ENCODE measurements at places on chromosomes 4 and X.

- DNase-seq = no peak
These were observed 173.4 kb upstream of the KIT start for GRCh38 chr4:54484383-54484782.

GRCh38 chr4:174713821-174714220, 115.2 kb downstream of the GLRA3 start:
- no peak for DNase-seq

GRCh38 chr4:112978691-112979472, 70.6 kb upstream of the ANK2 start:
- DNase-seq = no peak

DNA sequence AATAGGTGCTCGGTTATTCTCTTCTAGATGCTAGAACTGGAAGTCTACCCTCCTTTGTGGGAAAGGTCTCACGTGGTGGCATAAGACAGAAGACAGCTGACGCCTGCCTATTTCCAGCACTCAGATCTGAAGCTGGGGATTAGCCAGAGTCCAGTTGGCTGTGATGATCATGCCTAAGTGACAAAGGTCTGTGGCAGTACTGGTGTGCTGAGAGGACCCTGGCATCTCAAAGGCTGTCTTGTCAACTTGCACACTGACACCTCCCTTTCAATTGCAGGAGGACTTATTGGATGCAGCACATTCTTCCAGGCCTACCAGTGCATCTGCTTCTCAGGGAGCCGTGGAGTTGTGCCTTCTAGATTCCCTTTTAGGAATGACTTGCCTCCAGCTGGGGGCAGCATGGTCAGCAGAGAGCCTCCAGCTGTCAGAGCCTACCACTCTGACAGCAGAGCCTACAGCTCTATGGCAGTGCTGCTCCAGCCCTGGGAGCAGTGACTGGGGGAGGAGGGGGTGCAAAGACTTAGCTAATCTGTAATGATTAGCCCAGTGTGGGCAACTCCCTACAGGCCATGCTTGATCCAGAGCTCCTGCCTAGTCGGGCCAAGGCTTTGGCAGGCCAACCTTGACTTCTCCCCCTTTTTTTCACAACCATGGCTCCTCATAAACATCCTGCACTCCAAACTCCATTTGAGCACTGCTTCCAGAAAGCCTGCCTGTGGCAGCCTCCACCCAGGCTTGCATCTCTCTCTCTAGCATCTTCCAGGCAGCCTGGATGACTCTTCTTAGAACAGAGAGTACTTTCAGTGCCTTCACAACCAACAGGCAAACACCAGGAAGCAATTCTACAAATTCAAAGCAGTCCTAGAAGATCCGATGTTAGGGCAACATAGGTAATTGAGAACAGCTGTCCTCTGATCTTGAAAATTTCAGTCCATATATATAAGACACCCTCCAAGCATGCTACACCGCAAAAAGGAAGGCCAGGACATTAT, 13.8 kb upstream of the FGFBP2 start:
- no peak for DNase-seq

DNA sequence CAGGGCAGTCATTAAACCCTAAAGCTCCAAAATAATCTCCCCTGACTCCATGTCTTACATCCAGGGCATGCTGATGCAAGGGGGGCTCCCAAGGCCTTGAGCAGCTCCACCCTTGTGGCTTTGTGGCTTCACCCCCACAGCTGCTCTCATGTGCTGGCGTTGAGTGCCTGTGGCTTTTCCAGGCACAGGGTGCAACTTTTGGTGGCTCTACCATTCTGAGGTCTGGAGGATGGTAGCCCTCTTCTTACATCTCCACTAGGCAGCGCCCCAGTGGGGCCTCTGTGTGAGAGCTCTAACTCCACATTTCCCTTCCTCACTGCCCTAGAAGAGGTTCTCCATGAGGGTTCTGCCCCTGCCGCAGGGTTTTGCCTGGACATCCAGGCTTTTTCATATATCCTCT, 35.1 kb downstream of the CFAP299 start:
- no peak for DNase-seq

- DNase-seq = no peak
These were observed 973.7 kb upstream of the AGA start for GRCh38 chr4:178415925-178416324.

GRCh38 chr4:146742416-146742815, 103.7 kb downstream of the POU4F2 start:
- no peak for DNase-seq

GRCh38 chr4:158176776-158177175, 4.0 kb upstream of the GASK1B start:
- DNase-seq = no peak

DNA sequence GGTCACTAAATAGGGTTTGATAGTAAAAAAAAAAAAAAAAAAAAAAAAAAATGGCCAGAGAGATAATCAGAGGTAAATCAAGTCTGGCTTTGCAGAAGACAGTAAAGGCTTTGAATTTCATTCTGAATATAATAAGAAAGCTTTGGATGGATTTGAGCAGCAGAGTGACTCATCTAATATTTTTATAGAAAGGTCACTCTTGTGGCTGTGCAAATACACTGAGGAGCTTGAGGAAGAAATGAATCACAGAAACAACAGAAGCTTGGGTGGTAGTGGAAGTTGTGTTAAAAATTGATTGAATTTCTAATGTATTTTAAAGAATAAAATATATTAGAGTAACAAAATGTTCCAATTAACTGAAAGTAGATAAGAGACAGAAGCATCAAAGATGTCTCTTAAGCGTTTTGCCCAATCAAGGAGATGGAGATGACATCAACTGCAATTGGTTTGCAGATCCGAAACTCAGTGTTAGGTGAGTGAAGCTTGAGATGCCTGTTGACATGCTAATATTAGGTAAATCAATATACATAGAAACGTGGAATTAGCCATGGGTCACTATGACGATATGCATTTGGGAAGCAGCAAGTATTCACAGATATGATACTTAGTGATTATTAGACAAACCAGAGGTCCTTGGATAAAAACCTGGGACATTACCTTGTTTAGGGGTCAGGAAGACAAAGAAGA, 280.5 kb downstream of the GPM6A start:
- DNase-seq = no peak

DNA sequence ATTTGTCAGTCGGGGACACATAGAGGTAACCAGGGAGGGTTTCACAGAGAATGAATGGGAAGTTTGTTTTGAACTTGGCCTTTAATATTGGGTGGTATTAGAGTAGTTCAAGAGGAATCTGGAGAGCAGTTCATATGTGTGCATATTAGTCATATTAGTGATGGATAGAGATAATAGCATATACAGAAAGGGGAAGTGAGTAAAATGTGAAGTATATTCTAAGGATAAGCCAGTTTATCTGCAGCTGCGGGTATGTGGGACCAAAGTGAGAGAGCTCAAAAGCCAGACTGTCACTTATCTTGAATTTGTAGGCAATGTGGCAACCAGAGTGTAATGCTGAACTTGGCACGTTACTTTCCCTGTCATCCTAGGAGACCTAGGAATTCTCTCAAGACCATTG, 169.9 kb downstream of the AFF2 start:
- DNase-seq = no peak

GRCh38 chrX:1480082-1480785, 27.5 kb upstream of the ASMTL start:
- no peak for DNase-seq

DNA sequence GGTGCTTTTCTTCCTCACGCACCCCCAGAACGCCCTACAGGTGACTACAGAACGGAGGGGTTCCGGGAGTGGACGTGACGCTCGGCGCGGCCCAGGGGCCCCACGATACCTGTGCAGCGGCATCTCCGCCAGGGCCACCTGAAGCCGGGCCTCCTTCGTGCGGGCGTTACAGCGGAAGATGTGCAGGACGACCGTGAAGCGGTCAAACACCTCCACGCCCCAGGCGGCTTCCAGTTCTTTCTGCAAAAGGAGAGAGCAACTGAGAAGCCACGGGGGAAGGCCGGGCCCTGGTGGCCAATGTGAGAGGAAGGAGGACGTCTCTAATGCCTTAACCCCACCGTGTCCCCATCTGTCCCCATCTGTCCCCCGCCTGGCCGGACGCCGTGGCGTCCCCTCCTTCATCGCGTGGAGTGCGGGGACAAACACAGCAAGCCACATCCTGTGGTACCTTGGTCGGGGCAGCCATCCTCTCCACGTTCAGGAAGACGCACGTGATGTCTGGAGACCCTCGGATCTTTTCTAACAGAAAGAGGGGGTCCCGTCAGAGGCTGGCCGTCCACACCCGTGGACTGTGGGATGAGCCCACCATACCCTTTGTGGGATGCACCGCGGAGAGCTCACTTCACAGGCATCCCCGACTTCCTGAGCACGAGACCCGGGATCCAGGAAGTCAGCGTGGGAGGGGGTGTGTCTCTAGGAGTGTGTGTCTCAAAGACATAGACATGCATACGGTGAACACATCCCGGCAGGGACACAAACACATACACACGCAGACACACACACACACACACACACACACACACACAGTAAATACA, 3.6 kb downstream of the GTPBP6 start:
- DNase-seq = no peak

GRCh38 chrX:118448273-118448783, 47.3 kb upstream of the DOCK11 start:
- no peak for DNase-seq

GRCh38 chr4:24971192-24971591, 58.4 kb upstream of the CCDC149 start:
- DNase-seq = no peak

DNA sequence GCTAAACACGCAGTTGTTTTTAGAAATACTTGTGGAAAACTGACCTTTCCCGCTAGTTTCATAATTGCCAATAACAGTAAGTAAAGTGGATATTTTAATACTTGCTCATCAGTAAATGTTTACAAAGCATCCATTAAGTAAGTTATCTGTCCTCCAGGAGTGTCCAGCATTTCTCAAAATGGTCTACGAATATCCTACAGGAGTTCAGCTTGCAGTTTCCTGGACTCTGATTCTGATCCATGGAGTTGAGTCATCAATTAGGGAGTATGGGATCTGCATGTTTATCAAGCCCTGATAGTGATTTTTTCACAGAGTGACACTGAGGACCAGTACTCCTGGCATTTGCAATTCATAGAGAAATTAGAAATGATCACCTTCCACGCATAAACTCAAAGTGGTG, 325.2 kb upstream of the AADAT start:
- DNase-seq = no peak

DNA sequence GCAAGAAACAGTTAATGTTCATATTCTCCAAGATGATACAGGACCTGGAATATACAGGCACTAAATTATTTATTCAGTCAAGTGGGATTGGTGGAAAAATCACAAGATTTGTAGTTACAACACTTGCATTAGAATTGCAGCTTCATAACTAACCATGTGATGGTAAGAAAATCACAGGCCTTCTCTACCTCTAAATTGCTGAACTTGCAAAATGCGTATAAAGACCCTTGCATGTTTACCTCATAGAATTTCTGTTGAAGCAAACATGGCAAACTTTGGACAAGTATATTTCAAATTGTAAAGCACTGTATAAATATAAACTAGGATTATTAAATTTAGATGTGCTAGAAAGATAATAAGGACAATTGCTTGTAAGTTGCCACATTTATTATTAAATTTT, 215.1 kb downstream of the TMA16 start:
- no peak for DNase-seq

GRCh38 chr4:74157154-74157553, 764 bp upstream of the MTHFD2L start:
- DNase-seq = no peak

DNA sequence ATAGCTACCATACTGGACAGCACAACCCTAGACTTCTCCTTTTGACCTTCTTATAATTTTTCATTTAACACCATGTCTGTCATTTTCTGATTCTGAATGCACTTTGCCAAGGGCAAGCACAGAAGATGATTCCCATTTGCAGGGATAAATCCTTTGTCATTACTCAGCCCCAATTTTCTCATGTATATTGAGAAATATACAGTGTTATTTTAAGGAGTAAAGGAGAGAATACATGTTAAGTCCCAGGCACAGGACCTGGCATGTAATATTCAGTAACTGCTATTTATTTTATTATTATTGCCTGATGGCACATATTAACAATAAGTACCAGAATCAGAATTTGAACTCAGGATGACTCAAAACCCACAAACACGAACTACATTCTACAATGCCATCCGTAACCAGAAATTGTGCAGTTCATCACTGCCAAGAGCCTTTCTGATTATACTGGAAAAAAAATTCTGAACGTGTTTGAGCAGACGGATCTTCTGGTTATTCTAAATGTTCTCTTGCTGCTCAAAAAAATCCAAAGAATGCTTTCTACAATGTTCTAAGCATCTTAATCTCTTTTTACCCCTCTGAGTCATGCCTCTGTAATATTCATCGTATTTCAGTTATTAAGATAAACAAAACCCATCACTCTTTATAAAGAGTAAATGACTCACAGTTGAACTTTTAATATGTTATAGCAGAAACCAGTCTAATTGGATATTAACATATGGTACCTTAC, 170.0 kb downstream of the MID1 start:
- DNase-seq = no peak

DNA sequence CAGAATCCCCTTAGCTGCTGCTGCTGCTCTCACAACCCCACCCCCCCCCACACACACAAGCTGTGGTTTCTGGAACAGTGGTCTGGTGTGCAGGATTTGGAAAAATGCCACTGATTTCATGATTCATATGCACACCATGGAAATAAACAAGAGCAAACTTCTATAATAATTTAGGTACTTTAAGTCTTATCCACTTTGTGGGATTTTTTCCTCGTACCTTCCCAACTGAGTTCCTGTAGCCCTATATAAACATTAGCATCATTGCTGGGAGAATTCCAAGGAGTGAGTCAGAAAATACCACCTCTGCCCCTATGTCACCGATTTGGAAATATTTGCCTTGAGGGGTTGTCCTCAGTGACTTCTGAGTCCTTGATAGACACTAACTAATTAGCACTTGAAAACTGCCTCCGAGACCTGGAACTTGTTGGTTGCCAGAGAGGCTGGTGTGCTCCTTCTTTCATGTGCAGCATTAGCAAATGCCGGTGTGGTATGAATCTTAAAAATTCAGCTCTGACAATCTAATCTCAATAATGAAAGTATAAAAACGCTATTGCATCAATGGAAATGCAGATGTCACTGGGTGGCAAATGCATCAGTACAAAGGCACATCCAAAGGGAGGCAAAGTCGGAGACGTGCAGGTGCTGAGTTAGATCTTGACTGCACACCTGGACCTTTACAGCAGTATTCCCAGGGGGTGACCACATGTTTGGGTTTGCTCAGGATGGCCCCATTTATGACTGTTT, 61.8 kb downstream of the CPE start:
- no peak for DNase-seq

- no peak for DNase-seq
These were observed 99.4 kb upstream of the PGRMC2 start for GRCh38 chr4:128386761-128387599.

DNA sequence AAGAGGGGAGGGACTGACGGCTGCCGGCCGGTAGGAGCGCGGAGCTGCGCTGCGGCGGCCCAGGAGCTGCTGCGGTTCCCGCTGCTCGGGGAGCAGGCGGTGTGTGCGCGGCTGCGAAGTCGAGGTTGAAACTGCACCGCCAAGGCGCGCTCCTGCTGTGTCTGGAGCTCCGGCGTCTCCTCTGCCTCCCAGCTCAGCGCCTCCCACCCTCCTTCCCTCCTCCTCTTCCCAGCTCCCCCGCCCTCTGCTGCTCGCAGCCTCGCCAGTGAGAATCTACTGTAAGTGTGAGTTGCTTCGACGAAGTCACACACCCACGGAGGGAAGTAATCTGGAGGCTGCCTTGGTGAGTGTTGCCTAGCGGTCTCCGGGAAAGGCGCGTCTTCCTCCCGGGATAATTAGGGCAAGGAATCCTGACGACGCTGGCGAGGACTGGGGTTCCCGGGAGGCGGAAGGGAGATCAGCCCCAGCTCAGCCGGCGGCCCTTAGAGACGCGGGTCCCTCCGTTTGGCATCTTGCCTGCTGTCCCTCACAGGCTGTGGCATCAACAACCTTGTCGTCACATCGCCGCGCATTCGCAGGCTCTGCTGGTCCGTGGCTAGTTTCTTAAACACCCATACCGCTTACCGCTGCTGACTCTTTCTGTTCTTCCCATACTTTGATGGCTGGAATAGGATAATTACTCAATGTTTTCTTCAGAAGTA, at the start of gene EPHA5:
TSS of gene EPHA5 (minus strand) at position 159 of the 701 bp plus-strand sequence. CDS start 747 bp downstream, outside the sequence.
- no peak for DNase-seq
